ENCODE measurements at places on chromosomes 13 and 19.

- no peak for DNase-seq
These were observed 2.1 kb upstream of the PNPLA6 start for GRCh38 chr19:7533281-7533885.

- DNase-seq = no peak
These were observed 47.4 kb downstream of the EFNB2 start for GRCh38 chr13:106488076-106488475.

DNA sequence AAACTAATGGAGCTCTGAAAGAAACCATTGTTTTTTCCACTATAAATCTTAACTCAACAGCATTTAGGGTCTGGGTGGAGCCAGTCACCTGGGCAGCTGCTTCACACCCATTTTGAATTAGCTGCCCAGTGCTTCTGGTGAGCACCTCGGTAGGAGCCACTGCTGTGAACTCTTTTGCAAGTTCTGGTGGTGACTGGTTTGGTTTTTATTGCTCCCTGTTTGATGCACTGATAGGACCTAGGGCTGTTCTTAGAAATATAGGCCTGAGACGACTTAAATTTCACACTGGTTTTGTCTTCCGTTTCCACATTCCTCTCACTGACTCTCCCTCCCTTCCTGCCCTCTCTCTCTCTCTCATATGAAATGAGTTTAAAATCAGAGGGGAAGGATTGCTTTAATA lies 103.9 kb downstream of the GGACT start:
- DNase-seq = no peak

- no peak for DNase-seq
These were observed 2.7 kb downstream of the LILRA4 start for GRCh38 chr19:54335979-54336892.

DNA sequence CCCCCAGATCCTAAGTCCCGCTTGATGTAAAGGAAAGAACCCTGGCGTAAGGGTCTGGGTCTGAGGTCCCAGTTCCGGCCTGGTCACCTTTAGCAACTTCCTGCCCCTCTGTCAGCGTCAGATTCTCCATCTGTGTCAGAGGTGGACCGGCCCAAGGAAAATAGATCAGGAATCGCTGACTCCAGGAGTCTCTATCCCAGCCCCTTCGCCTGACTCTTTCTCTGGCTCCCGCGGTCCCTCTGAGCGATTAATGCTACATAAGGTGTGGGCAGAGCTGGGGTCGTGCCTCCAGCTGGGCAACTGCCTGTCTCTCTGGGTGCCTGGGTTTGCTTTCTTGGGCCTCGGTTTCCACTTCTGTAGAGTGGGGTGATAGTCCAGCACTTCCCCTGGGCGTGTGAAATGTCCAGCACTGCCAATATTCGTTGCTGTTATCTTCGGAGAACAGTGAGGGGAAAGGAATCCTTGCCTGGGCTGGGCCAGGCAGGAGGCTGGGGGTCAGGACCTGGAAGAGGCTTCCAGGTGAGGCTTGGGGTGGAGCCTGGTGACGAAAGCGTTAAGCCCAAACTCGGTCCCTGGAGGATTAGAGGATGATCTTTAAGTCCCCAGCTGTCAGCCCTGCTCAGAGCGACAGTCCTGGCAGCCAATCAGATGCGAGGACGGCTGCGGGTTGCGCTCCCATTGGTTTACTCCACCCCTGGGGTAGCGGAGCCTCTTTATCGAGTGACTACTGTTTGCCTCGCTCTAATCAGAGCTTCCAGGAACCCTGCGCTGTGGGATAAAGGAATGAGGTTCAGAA lies 767 bp downstream of the ABCA7 start:
- DNase-seq = peak; percentile 86

GRCh38 chr13:51782026-51782710 lies 21.8 kb downstream of the DHRS12 start:
- no peak for DNase-seq

DNA sequence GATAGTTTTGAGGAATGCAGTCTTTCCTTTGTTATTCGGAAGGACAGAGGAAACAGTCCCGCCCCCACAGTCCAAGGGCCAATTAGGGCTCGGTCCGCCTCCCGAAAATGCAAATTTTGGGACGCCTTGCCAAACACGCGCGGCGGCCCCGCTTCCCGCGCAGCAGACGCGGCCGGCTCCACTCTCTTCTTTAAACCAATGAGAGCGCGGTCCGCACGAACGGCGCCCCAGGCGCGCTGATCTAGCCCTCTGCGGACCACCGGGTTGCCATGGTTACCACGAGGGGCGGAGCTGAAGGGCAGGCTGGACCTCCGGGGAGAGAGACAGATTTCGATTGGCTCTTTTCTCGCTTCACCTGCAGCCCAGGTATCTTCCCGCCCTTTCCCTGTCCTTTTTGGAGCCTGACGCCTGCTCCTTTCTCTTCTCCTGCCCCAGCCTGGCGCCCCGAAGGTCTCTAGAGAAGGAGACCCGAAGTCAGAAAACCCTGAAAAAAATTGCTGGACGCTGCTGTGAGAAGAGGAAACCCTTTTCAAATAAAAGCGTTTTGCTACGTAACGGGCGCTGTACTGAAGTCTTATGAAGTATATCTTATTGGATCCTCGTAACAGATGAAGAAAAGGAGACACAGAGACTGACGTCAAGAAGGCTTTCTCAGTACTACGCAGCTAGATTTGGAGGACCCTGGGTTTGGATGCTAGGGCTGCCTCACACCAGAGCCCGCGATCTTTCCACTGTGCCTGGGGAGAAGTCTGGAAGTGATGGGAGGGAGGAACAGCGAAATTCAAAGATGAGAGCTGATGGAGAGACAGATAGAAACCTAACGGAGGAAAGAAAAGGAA lies 2.0 kb downstream of the PTH2 start:
- DNase-seq = no peak

DNA sequence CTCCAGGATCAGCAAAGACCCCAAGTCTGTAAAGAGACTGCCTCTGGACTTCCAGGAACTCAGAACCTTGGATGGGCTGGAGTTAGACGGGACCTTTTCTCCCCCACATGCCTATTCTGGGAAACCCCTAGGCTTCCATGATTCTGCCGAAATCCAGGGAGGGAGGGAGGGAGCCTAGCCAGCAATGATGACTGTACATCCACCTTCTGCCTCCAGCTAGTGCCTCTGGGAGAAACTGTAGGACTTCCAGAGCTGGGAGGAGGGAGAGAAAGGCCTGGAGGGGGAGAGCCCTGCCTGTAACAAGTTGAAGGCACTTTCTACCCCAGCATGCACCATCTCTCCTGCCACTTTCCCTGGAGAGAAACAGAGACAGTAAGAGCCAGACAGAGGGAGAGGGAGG lies 6.0 kb upstream of the HAS1 start:
- no peak for DNase-seq

DNA sequence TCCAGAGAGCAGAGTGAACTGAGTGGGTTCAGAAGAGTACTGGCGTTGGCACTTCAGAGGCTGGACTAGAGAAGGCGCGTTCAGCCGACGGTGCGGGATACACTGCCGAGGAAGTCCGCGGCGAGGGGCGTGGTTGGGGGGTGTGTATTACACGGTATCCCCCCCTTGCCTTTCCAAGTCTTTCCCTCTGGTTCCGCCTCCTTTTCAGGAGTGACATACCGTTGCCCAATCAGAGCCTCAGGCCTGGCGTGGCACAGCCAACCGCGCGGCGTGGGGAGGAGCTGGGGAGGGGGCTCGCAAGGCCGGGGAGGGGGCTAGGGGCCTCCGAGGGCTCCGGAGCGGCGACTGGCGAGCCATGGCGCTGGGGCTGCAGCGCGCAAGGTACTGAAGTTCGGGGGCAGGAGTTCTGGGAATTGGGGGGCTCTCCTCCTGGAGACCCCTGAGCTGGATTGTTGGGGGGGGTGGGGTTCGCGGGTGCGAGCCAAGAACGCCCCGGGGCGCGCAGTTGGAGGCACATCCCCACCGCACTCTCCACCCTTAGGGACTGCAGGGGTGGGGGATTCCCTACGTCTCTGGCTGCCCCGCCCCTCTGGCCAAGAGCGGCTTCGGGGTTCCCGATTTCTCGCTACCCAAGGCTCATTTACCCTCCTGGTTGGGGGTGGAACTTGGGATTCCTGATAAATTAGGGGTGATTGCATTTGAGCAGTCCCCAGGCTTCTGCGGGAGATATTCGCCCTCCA lies at the start of gene HIF3A:
Gene HIF3A, plus strand, starts transcription at position 321 of the 740 bp plus-strand sequence. Its CDS starts 35 bp downstream, at position 356.
- no peak for DNase-seq

- no peak for DNase-seq
These were observed 9.8 kb downstream of the LILRB2 start for GRCh38 chr19:54271106-54271505.

DNA sequence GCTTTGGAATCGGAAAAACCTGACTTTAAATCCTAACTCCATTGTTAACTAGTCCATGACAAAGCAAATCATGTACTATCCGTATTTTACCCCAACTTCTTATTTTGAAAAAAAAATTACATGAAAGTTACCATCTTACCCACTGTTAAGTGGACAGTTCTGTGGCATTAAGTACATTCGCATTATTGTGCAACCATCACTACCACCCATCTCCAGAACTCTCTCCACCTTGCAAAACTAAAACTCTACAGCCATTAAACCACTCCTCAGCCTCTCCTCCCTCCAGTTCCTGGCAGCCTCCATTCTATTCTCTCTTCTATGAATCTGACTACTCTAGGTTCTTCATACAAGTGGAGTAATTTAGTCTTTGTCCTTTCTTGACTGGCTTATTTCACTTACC lies 176.5 kb downstream of the USP12 start:
- DNase-seq = no peak

DNA sequence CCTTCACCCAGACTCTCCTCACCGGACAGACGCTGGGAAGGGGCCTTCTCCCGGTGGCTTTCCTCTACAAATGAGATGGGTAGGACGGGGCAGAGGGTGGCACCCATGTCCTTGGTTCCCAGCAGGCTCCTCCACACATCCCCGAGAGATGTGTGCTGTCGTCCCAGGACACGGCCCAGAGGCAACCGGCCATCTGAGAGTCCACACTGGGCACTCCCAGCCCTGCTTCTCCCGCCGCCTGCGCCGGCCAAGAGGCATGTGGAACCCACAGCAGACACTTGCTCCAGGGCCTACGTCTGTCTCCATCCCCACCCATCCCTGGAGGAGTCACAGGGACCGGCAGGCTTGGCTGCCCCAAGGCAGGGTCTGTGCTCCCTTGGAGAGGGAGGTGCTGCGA lies 179.9 kb downstream of the KDM4B start:
- DNase-seq = no peak

Measured in central memory CD4-positive, alpha-beta T cell (primary cell).